Activated naive CD4-positive, alpha-beta T cell (primary cell): ENCODE measurements at places on chromosomes 7 and 10.

DNA sequence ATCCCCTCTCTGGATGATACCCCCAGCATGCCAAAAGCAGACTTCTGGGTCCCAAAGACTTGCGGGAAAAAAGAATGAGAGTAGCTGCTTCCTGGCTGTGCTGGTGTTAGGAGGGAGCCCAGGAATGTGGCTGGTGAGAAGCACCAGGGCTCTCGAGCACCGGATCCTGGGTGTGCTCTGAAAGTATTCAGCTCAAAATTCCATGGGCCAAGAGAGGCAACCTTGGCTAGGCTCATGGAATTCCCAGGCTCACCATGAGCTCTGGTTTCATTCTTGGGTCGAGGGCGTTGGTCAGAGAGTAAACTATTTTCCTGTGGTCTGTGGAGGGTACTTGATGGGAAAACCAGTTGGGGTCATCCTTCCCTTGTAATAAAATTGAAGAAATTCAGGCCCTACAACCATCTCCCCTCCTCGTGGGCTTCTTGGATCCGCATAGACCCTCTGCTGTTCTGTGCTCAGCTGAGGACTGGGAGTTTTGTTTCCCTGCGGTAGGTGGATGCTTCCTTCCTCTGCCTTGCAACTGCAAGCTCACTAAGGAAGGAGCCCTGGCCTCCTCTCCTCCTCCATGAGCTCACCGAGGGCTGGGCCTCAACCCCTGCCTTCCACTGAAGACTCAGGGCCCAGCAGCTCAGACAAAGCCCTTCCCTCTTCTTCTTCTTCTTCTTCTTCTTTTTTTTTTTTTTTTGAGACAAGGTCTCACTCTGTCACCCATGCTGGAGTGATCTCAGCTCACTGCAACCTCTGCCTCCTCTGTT, 34.5 kb upstream of the AQP1 start:
- DNase-seq: no peak

GRCh38 chr7:116955340-116955739, 2.0 kb downstream of the ST7 start:
- no peak for DNase-seq

DNA sequence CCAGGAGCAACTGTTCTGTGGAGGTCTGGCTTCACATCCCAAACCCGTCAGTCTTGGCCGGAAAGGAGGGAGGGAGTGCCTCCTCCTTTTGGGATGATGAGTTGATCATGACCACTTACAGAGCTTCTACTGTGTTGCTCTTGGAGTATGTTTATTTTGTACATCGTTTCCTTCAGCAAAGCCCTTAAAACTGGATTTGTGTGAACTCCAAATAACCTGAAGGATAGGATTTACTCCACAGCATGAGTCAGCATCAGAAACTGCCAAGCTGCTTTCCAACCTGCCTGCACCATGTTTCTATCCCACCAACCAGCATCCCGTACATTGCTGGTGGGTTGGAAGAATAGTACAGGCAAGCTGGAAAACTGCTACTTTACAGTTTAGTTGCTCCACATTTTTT, 3.5 kb downstream of the CCDC201 start:
- no peak for DNase-seq

DNA sequence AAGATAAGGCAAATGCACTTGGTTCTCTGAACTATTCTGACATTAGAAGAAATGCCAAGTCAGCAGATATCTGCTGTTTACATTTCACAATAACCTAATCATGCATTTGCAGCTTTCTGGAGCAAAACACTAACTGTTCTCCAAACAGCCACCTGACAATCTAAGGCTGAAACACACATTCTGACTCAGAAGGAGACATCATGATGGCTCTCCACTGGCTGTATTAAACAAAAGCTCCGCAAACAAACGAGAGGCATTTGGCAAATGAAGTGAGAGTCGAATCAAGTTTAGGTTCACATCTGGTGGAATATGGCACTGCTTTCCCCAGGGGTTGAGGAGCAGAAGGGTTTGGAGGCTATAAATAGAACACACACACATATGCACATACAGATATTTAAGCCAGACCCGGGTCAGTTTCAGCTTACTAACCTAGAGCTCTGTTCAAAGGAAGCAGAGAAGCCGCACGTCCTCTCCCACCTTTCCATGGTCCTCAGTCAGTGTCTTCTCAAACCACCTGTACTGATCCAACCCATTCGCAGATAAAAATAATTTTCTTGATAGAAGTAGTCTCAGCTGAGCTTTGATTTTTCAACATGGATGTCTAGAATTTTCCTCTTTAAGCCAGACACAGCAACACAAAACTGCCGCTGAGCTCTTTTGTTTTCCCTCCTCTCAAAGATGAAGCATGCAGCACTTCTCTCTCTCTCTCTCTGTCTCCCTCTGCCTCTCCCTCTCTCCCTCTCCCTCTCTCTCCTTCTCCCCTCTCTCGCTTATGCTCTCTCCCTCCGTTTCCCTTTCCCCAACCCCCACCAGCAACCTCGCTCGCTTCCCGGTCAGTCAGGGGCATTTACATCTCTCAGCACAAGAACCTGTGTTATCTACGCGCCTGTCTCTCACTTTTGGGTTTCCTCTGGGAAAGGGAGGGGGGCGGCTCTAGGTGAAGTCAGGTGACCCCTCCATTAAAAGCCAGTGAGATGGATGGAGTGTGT, 682.8 kb downstream of the MAGI2 start:
- no peak for DNase-seq

DNA sequence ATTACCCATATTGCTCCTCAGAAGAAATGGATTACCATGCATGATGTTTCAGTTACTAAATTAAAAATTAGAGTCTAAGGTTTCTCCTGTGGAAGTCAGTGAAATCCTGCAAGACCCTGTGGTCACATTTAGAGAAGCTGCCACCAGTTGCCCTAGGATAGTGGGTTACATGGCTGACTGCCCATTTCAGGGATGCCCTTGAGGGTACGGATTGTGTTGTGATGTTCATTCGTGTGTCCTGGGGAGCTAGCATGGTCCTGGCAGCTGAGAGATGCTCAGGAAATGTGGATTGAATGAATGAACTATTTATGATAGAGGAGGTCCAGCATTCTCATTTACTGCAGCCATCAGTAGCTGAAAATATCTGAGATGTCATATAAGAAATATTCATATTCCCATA, 55.1 kb downstream of the TMEM178B start:
- DNase-seq: no peak

- no peak for DNase-seq
Observed at GRCh38 chr10:32687546-32687945, 241.6 kb downstream of the CCDC7 start.
